ENCODE measurements at places on chromosomes 3 and 15. TPM values are rescaled to one million over a fixed set of nuclear protein-coding genes. Genes with fewer than 3 reads are reported as not detected.
A peak's percentile ranks its signal among the peaks of the same experiment; 100 is the strongest.

Gene PLXNA1
- total RNA-seq, result 65.6 TPM

Gene ATOSA
- total RNA-seq, result 8.7 TPM

Gene FNDC3B
- 38.6 TPM for total RNA-seq

Gene APEH
- 157 TPM for total RNA-seq

Gene GMNC
- 0.75 TPM for total RNA-seq

Gene WDR93
- not detected for total RNA-seq

Gene CLDN1
- not detected for total RNA-seq

Gene RPS17
- 2,526 TPM for total RNA-seq

Gene CCNB2
- 130 TPM for total RNA-seq

Gene CD86
- total RNA-seq, result not detected

Gene MESP2
- total RNA-seq, result 0.45 TPM

Gene SEMA6D
- not detected for total RNA-seq

Gene PSTPIP1
- total RNA-seq, result not detected

Gene LTK
- total RNA-seq, result 2.8 TPM

Gene CHRD
- total RNA-seq, result 1.7 TPM

DNA sequence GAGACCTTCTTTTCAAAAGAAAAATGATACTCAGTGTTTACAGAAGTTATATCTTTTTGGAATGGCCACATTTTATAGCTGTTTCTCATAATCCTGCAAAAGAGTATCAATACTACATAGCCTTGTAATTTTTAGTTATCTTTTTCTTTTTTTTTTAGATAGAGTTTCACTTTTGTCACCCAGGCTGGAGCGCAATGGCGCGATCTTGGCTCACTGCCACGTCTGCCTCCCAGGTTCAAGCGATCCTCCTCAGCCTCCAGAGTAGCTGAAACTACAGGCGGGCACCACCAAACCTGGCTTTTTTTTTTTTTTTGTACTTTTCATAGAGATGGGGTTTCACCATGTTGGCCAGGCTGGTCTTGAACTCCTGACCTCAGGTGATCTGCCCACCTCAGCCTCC is 53.6 kb downstream of the ANKRD28 start:
- no peak for DNase-seq

DNA sequence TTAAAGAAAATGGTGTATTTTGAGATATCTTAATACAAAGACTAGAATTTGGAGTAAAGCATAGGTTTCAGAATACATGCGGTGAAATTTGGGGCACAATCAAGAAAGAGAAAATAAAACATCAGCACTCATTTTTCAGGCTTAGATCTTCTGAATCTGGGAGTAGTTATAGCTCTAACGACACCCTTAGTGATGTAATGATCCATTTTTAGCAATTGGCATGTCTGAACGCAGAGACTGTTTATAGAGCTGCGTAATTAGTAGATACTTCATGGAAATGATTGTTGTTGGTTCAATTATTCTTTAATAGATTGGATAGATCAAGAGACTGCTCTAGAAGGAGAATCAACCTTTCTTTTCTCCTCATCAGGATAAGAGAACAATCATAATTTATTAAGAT is 47.5 kb upstream of the SNRK start:
- DNase-seq, result no peak

DNA sequence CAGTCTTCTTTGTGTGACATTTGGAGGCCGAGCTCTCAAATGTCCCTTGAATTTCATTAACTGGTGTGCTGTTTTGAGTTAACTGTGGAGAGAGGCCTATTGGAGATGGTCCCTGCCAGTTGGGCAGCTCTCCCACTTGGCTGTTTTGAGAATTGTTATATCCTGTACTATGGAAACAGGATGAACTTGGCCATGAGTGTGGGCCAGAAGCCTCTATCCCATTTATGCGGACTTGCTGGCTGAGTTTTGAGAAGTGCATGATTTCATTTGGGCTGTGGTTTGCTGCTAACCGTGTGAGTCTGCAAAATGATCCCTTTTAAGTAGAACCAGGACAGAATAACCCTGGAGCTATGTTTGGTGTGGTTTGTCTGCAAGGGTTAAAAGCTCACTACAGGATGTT is 366.0 kb downstream of the PTPRG start:
- DNase-seq, result peak; percentile 72

- peak; percentile 12 for DNase-seq
These were observed 320.4 kb upstream of the PROK2 start for GRCh38 chr3:72105306-72105705.

DNA sequence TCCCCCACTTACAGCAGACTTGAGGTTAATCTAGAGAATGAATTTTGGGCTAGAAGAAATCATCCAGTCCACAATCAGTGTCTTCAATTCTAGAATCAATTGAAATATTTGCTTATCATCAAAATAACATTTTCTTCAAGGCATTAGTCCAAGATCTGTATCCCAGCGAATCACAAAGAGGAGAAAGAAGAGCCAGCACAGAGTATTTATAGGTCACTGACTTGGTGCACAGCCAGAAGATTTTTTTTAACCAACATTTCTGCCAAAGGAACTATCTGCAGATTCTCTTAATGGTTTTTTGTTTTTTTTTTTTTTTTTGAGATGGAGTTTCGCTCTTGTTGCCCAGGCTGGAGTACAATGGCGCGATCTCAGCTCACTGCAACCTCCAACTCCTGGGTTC is 178.2 kb downstream of the TNIK start:
- DNase-seq, result peak; percentile 46

GRCh38 chr3:110799271-110799670 is 272.3 kb upstream of the NECTIN3 start:
- DNase-seq, result no peak

GRCh38 chr3:51929420-51930003 is 12.2 kb downstream of the RRP9 start:
- DNase-seq, result no peak

DNA sequence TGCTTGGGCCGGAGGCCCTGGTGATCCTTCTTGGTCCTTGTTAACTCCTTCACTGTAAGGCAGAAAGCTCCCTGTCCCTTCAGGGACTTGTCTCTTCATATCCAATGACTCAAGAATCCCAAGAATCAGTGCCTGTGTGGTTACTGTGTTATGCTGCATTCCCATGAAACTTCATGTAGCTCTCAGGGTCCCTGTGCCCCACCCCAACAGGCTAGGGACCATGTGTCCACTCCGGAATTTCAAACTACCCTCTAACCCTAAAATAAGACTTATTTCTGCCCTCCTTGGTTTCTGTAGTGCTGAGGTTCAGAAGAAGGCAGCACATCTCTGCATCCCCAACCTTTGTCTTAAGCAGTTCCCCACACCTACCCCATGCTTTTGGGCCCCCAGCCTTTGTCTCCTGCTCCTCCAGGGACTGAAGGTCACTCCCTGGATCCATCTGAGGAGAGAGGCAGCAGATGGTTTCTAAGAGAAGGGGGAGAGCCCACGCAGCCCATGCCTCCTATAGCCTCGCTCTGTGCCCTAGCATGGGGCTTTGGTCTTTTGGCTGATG is 531 bp upstream of the MAP1A start:
- DNase-seq, result peak; percentile 85

DNA sequence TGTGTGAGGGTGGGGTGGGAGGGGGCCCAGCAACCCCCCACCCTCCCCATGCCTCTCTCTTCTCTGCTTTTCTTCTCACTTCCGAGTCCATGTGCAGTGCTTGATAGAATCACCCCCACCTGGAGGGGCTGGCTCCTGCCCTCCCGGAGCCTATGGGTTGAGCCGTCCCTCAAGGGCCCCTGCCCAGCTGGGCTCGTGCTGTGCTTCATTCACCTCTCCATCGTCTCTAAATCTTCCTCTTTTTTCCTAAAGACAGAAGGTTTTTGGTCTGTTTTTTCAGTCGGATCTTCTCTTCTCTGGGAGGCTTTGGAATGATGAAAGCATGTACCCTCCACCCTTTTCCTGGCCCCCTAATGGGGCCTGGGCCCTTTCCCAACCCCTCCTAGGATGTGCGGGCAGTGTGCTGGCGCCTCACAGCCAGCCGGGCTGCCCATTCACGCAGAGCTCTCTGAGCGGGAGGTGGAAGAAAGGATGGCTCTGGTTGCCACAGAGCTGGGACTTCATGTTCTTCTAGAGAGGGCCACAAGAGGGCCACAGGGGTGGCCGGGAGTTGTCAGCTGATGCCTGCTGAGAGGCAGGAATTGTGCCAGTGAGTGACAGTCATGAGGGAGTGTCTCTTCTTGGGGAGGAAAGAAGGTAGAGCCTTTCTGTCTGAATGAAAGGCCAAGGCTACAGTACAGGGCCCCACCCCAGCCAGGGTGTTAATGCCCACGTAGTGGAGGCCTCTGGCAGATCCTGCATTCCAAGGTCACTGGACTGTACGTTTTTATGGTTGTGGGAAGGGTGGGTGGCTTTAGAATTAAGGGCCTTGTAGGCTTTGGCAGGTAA is 8.1 kb downstream of the FAM131A start:
- peak; percentile 57 for DNase-seq

GRCh38 chr3:19394946-19395345 is 246.6 kb downstream of the KCNH8 start:
- no peak for DNase-seq

DNA sequence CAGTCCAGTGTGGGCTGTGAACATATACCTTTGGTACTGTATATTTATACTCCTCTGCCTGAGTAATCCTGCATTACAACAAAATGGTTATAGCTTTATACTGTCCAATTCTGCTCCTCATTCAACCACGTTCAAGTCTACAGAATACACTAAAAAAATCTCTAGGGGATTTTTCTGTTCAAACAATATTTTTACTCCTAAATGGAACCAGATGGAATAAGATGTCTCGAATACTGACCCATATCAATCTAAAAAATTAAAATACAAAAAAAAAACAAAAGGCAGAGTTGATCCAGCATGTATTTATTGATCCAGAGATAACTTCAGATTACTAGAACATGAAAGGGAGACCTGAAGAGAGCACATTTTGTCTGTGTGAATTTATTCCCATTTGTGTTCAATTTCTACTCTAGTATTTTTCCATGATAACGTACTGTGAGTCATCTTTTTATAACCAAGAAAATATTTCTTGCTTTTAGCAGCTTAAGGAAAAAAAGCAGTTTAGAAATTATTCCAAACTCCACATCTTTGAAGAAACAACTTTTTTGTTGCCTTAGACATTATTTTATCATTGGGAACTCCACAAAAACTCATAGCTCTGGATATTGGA is 910.7 kb downstream of the TBL1XR1 start:
- DNase-seq, result no peak

- peak; percentile 95 for DNase-seq
These were observed 1.9 kb upstream of the LOXL1 start for GRCh38 chr15:73924171-73924921.

DNA sequence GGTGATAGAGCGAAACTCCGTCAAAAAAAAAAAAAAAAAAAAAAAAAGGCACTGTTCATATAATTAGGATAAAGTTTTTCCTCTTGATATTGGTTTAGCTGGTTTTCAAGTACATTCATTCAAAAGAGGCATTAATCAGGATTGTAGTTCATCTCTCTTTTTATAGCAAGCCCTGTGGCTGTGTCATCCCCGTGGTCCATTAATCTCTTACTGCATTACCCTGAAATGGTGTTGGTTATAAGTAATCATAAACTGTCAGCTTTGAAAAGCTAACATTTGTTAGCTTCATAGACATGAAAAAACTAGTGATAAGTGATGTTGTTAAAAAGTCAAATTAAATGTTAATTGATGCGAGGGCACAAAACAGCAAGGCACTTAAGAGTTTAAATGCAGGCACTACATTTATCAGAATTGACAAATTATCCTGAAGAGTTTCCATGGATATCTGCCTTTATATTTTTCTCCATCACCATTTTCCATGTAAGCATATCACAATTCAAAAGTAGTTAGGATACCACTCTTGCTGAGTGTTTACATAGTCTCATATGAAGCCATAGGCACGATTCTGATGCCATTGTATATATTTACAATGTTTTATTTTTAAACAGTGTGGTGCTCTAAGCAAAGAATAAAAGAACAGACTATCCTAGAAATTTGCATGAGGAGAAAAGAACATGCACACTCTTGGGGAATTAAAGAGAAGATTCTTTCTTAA is 193.1 kb downstream of the OTOL1 start:
- DNase-seq, result no peak

- no peak for DNase-seq
These were observed 64.2 kb downstream of the ABTB1 start for GRCh38 chr3:127736801-127737539.

GRCh38 chr15:66883284-66883911 is 181.4 kb downstream of the SMAD6 start:
- DNase-seq, result peak; percentile 100

- no peak for DNase-seq
These were observed 123.6 kb upstream of the SMAD3 start for GRCh38 chr15:66941791-66942190.

- DNase-seq, result peak; percentile 40
These were observed 130.5 kb downstream of the ST8SIA2 start for GRCh38 chr15:92524161-92524560.

DNA sequence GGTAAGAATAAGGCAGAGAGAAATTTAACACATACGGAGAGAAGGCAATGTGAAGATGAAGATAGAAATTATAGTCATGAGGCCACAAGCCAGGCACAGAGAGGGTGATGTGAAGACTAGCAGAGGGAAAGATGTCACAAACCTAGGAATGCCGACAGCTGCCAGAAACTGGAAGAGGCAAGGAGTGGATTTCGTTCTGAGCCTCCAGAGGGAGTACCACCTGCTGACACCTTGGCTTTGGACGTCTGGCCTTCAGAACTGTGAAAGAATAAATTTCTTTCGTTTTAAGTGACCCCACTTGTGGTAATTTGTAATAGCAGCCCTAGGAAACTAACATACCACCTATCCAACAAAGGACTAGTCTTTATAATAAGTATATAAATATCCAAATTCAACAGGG is 5.0 kb upstream of the SGO1 start:
- no peak for DNase-seq

DNA sequence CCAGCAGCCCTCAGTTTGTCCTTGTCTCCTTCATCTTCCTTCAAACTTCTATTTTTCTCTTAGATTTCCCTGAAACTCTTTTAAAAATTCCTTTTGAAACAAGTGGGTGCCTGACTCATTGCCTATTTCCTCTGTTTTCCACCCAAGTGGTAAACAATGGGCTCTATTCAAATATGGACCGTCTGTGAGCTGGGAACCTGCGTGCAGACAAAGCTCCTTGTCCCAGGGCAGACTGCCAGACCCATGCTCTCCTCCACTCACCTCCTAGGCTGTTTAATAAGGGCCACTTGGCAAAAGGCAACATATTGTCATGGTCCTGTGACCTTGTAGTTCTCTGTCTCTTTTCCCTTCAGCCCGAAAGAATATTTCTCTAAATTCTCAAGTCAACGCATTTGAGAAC is 332.7 kb upstream of the THBS1 start:
- DNase-seq, result peak; percentile 89

DNA sequence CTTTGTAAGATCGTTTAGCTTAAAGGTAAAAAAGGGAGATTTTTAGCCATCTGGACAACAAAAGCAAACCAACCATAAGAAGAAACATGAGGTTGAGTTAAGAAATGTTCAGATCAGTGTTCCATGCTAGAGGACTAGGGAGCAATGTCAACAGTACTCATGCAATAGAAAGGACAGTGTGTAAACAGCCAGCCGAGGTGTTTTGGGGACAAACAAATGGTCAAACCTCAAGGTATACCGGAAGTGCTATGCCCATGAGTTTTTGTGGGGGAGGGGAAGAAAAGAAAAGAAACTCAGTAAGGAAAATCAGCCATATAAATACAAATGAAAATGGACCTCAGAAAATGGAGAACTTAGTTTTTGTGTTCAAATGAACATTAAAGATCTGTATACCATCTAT is 289.5 kb upstream of the GRM7 start:
- no peak for DNase-seq

- no peak for DNase-seq
These were observed 73.8 kb downstream of the LIPC start for GRCh38 chr15:58505581-58505980.

- no peak for DNase-seq
These were observed 80.7 kb downstream of the SEC22A start for GRCh38 chr3:123282461-123282860.

- DNase-seq, result peak; percentile 99
These were observed 161.6 kb upstream of the PDZRN3 start for GRCh38 chr3:73786321-73786807.

Measured in LHCN-M2 (cell line).